ENCODE measurements at places on chromosomes 1 and 21.

GRCh38 chr1:23576338-23577055 lies 17.2 kb upstream of the ID3 start:
- no peak for DNase-seq

DNA sequence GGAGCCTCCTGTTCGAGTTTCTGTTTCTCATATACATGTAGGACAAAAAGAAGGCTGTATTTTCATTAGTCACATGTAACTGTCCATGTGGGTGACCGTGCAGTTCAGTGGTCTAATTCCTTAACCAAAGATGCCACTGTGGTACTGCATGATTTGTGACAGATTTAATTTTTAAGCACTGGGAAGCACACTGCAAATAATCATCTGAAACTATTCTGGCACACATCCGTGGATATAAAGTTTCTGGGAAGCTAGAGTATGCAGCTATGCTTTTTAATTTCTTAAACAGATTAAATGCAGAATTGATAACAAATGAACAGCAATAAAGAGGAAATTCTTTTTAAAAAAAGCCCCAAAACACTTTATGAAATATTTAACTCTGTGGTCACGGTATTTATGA lies 254.8 kb downstream of the LMO4 start:
- DNase-seq, result no peak

GRCh38 chr1:42179275-42179674 lies 14.7 kb upstream of the GUCA2A start:
- no peak for DNase-seq

DNA sequence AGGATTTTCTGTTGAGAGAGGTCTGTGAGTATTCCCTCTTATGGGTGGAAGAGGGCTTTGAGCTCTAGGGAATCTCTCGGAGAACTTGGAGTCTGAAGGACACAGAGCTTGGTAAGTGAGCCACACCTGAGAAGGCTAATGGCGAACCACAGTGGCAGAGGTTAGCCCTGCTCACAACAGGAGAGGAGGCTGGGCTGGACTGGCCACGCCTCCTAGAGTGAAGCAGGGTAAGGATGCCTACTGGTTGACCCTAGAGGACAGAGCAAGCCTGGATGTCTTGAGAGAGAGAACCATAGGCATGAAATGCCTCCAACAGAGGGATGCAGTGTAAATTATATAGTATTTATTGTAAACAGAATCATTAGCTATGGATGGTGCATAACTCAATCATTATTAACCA lies 232.6 kb downstream of the PCP4 start:
- DNase-seq, result no peak

GRCh38 chr1:232978091-232978634 lies 27.8 kb downstream of the NTPCR start:
- DNase-seq, result no peak

DNA sequence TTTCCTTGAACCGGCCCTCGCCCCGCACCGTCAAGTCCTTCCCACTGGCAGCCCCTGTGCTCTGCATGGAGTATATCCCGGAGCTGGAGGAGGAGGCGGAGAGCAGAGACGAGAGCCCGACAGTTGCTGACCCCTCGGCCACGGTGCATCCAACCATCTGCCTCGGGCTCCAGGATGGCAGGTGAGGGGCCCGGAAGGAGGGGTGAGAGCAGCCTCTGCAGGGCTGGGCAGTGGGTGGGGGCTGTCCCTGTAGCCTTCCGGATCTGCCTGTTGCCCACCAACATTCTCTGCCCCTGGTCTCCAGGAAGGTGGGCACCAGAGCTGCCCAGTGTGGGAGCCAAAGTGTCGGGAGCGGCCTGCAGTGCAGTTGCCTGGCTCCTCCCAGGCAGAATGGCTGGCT lies 99.2 kb upstream of the ACTL8 start:
- DNase-seq, result no peak

DNA sequence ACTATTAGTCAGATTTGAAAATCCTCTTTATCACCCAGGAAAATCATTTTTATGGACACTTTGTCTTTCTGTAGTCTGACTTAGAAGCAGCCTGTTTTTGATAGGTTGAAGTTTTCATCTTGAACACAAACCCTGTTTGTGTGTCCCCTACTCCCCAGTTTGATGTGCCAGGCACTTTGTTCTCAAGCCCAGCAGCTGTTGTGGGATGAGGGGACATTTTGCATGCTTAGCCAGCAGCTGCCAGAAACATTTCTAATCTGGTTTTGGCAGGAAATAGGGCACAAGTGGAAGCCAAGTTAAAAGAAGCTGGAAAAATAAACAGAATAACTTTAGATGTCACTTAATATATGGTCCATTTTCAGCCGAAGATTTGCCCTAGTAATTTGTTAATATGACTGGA lies 29.9 kb downstream of the ACTN2 start:
- no peak for DNase-seq

DNA sequence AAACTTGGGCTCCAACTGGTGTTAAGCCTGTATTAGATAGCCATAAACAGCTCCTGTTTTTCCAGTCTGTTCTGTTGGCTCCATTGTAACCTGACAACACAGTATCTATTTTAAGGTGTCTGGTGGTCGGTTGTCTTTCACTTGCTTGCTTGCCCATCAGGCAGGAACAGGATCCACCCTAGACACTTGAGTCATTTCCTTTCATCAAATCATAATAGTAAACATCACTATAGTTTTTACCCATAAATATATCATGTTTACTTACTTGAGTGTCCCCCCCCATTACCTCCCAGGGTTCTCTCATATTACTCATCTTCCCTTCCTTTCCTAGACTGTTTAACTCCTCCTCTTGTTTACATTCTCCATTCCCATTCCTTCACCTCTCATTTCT lies 2.9 kb downstream of the DDI2 start:
- no peak for DNase-seq

GRCh38 chr1:62407398-62408009 lies 29.3 kb upstream of the USP1 start:
- peak; percentile 8 for DNase-seq

DNA sequence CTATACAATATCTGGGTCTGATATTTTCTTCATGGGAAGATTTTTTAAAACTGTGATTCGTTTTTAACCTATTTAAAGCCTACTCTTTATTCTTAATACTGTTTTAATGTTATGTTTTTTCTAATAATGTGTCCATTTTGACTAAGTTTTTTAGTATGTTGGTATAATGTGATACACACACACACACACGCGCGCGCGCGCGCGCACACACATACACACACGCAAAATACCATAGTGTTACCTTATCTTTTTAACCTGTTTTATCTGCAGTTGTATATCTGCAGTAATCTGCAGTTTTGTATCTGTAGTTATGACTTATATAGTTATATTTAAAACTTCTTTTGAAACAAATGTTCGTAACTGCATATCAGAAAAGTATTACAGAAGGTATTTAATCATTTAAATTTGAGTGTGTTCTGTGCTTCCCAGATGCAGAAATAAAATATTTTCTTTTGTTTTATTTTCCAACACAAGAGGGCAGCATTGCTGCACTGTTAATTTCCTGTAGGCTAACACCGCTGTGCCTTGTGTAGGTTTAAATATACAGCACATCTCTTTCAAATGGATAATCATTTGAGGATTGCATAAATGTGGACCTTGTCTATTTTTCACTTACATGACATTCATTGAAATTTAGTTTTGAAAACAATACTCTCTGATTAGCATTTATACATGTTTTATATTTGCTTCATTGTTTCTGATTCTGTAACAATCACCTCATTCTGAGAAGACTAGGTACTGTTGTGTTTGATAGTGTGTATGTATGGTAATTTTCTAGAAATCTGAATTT lies 166.1 kb downstream of the PDE4B start:
- peak; percentile 23 for DNase-seq

GRCh38 chr1:229183588-229183987 lies 87.3 kb upstream of the RAB4A start:
- DNase-seq, result no peak

- DNase-seq, result no peak
Observed at GRCh38 chr21:36454706-36455105, 25.2 kb downstream of the CLDN14 start.

GRCh38 chr1:109214695-109215623 lies 1.2 kb downstream of the SARS1 start:
- DNase-seq, result peak; percentile 30

- no peak for DNase-seq
Observed at GRCh38 chr21:16707274-16707673, 805.6 kb upstream of the CXADR start.

- no peak for DNase-seq
Observed at GRCh38 chr1:30316056-30316455, 407.3 kb downstream of the MATN1 start.

DNA sequence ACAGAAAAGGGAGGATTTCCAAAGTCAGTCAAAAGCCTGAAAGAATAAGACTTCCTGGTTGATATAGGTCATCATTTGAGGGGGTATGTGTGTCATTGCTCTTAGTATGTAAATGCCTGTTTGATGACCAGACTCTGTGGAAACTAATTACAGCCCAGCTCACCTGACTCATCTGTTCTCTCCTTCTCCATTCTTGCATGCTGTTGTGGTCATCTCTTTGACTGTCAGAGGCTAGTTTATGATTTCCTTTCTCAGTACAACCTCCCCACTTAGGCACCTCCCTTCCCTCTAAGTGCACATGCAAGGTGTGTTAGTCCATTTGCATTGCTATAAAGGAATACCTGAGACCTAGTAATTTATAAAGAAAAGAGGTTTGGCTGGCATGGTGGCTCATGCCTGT lies 2.4 kb upstream of the C1orf116 start:
- DNase-seq, result no peak

GRCh38 chr1:46735708-46736324 lies 16.9 kb upstream of the EFCAB14 start:
- peak; percentile 9 for DNase-seq

GRCh38 chr1:147252540-147252939 lies 10.1 kb downstream of the CHD1L start:
- DNase-seq, result no peak

DNA sequence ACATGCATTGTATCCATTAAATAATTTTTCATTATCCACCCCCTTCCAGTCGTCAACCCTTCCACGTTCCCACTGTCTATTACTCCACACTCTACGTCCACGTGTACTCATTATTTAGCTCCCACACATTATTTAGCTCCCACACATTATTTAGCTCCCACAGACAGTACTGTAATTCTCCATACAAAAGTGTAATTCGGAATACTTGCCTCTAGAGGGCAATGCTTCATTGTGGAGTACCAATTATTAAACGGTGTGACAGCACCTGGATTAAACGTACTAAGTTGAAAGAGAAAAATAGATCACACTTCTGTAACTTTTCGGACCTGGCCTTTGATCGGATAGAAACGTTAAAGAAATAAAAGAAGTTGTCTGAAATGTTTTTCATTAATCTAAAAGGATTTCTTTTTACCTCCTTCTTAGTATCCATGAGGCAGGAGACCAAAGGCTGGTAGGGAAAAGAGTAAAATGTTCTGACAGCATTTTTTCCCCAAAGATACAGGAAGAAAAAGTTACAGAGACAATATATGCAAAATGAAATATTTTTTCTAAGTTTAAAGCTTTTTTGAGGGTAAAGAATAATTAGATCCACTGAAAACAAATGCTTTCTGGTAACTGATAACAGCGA lies 99.2 kb downstream of the LHX8 start:
- no peak for DNase-seq

- DNase-seq, result no peak
Observed at GRCh38 chr1:67611846-67612245, 73.2 kb upstream of the GADD45A start.

GRCh38 chr1:44605914-44606615 lies 68.2 kb downstream of the TMEM53 start:
- DNase-seq, result no peak

GRCh38 chr21:42352441-42353095 lies 1.8 kb upstream of the TFF2 start:
- no peak for DNase-seq

DNA sequence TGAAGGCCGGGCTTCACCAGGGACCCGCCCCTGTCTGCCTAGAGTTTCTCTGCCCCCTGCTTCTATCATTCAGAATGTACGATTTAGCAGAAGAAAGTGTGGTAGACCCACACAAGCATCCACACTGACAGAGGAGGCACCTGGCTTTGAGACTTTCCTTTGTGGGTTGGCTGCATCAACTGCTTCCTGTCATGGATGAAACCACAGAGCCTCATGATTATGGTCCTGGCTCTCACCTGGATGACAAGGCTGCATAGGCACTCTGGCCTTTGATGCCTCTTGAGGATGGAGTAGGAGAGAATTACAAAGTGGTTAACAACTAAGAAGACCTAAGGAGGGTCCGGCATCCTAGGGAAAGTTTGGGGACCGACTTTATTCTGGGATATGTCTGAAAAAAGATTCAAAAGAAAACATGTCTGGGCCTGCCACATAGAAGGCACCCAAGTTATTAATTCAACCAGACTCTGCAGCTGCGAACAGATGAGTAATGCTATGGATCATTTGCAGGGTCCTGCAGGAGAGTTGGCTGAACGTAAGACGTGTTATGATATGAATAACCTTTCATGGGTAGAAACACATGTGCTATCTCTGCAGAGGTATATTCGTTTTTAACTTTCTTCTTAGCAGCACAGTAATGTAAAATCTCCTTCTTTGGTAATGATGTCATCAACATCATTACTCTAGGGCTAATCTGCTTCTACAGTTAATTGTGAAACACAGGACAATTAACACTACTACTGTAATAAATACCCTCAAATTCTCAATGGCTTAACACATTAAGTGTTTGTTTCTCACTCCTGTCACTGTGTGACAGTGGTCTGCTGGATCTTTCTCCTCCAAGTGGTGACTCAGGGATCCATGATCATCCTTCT lies 136.2 kb downstream of the SLC35F3 start:
- no peak for DNase-seq

DNA sequence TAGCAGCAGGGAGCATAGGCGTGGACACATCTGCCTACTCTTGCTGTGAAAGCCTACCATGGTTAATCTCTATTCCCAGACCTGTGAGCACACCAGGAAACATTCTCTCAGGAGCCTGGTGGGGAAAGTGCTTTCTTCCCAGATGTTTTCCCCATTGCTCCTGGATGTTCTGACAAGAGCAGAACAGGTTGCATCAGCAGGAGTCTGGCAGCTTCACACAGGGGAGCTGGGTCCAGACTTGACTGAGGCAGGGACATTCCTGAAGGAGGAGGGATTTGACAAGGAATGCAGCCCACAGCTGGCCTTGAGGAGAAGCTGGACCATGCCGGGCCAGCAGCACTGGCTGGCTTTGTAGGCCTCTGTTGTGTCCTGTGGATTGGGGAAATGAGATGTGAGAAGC lies 21.0 kb upstream of the ARTN start:
- DNase-seq, result no peak

GRCh38 chr1:202571719-202572339 lies 138.4 kb downstream of the SYT2 start:
- no peak for DNase-seq

- DNase-seq, result no peak
Observed at GRCh38 chr1:245822996-245823395, 668.2 kb downstream of the KIF26B start.

- DNase-seq, result no peak
Observed at GRCh38 chr1:9767964-9768668, 55.6 kb downstream of the CLSTN1 start.

GRCh38 chr21:46559291-46559983 lies 45.4 kb downstream of the S100B start:
- no peak for DNase-seq
